Suppressor macrophage (primary cell): ENCODE measurements at places on chromosomes 4 and X.

- peak; percentile 67 for DNase-seq
Observed at GRCh38 chrX:118528071-118528737, 32.6 kb downstream of the DOCK11 start.

DNA sequence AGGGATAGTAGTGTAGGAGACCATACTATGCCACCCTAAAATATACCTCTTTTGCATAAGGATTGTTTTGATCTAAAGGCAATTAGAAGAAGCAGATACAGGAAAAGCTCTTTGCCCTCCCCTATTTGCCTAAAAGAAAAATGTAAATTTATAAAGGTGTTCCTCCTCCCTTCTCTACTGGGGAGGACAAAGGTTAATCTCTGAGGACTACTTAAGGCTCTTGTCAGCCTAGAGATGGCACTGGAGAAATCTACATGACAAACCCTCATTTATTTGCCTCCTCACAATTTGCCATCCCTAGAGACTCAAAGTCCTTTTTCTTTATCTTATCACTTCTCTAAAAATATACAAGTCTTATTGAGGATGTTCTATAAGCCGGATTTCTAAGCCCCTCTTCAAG lies 1021.8 kb downstream of the STPG2 start:
- DNase-seq, result no peak

DNA sequence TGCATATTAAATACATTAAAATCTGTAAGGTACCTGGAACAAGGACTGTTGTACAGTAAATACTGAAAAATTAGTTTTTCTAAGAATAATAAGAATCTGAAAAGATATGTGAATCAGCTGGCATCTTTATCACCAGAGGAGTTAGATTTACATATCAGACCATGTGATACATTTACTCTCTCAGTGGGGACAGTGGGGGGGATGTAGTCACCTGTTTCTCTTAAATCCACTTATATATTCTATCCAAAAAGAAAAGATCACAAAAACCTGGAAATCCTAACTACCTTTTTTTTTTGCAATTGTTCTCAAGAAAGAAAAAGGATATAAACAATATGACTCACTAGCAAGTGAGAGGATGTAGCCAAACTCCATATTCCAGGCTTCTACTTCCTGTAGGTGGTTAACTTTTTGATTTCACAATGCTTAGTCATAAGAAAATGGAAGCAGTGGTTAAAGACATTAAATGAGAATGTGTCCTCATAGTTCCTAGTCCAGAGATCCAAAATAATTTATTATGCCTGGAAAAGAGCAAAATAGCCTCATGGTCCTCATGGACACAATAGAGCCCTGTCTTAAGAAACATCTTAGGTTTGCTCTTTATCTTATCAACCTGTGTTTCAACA lies 22.5 kb upstream of the MYOZ2 start:
- peak; percentile 90 for DNase-seq

DNA sequence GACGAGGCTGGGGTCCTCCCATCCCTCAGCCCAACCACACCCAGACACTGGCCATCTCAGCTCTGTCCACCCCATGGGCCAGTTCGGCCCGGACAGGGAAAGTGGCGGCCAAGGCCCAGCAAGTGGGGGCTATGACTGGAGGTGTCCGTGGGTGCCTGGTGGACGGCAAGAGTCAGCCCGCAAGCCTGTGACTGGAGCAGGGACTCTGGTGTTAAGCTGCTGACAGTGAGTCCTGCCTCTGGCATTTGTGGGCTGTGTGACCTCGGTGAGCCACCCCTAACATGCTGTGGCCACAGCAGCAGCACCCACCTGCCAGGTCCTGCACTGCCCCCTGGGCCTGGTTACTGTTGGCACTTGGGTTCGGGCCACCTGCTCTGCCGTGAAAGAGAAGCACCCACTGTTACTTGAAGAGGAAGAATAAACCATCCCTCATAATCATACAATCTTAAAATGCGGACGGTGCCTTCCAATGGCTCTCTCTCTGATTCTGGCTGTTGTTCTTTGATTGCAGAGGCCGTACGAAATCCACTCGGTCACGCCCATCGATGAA lies 252.0 kb downstream of the EVC2 start:
- DNase-seq, result no peak

DNA sequence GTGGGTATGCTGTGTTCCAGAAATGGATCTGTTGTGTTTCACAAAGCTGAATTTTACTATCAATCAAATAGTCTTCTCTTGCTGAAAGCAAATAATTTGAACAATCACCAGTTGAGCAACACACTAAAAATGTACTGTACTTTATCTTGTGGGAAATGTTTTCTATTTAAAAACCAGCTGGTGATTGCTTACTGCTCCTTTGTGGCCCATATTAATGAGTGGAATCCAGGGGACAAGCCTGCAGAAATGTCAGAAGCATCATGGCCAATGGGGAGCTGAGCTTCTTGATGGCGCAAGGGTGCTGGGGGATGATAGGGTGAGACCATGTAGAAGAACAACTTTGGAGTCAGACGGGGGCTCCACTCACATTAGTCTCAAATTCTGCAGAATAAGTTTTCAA lies 346.2 kb downstream of the ARHGAP10 start:
- no peak for DNase-seq

DNA sequence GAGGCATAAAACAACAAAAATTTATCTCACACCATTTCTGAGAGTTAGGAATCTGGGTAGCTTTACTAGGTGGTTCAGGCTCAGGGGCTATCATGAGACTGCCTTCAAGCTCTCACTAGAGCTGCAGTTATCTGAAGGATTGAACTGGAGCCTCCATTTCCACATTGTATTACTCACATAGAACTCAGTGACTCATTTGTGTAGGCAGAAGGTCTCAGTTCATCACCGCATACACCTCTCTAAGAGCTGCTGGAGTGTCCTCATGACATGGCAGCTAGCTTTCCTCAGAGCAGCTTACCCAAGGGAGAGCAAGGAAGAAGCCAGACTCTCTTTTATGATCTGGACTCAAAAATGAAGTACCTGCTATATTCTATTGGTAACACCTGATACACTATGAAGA lies 389.2 kb downstream of the IQCM start:
- DNase-seq, result no peak

DNA sequence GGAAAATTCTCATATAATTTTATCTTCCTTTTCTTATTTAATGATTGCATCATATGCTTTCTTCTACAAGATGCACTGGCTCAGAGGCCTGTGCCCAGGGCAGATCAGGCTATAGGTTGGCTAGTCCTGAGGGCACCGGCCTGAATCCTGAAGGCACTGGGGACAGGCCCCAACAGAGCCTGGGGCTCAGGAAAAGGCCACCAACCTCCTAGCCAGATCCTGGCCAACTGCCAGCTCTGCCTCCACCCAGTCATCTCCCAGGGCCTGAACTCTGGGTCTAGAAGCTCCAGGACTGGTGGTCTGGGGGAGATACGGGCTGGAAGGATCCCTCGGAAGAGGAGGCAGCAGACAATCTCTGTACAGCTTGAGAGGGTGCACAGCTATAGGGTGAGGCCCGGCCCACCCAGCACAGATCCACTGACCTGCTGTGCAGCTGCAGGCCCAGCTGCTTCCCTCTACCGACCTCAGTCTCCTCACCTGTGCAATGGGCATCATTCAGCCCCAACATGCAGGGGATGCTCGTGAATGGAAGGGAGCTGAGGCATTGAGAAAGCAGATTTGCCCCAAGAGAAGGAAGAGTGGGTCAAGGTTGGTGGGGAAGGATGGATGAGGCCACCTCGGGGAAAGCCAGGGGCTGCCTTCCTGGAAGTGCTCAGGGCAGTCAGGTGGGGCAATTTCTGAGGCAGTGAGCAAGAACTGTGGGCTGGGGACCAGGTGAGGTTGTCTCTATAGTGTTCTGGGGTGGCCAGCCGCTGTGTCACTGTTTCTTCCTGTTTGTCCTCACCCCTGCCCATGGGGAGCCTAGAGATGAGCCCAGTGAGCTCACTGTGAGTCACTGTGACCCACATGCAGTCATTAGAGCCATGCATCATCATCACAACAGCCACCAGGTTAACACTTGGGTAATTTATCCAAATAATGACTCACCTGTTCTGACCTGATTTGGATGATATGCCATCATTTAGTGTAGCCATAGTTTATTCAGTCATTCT lies 22.4 kb upstream of the XAGE2 start:
- no peak for DNase-seq

DNA sequence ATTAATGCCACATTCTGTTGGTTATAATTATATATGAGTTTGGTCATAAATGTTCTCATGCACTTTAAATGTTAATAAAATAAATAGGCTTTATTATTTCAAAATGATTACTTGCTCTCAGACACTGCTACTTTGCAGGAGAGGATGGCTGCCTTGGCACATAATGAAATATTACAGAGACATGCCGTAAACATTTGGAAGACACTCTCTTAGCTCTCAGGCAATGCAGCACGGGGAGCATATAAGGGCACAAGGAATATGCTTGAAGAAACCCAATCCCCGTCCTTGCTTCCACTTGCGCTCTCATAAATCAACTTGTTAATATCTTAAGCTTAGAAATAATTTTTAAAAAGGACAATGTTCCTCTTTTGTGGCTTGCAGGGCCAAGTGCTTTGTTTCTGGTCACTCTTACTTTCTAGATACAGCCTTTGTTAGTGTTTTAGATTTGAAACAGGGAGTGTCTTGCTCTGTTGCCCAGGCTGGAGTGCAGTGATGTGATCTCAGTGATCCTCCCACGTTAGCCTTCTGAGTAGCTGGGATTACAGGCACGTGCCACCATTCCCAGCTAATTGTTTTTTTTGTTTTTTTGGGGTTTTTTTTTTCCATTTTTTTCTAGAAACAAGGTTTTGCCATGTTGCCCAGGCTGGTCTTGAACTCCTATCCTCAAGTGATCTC lies 445.0 kb downstream of the SPRY1 start:
- DNase-seq, result no peak

DNA sequence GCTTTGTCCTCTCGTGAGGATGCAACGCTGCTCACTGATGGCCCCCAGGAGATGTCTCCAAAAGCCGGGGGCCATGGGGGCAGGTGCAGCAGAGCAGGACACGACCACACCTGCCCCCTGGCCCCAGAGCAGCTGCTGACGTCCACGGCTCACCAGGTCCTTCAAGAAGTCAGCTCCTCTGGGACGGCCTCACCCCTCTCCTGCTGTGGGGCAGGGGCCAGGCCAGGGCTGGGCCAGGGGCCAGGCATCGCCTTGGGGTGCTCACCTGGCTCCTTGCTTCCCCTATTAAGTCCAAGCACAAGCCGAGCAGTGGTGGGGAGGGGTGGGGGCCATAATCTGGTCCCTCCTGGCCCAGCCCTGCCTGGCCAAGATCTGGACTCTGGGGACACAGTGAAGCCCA lies 28.6 kb upstream of the MXD4 start:
- DNase-seq, result no peak

DNA sequence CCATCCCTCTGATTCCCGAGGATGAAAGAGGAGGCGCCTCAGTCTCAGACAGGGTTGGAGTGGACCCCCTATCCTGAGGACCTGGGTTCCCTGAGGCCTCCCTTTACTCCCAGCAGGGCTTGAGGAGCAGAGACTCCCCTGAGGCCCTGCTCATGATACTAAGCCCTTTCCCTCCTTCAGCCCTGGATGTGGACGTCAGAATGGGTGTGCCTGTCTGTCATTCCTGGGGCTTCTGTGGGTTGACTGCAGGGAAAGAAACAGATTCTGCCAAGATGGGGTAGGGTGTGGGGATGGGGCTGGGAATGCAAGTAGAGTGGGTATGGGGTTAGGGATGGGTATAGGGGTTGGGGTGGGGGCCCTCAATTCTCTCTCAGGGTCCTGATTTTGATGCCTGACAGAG lies 21.1 kb downstream of the MAGEA10 start:
- no peak for DNase-seq

- DNase-seq, result no peak
Observed at GRCh38 chrX:37509349-37509748, 62.1 kb upstream of the LANCL3 start.

DNA sequence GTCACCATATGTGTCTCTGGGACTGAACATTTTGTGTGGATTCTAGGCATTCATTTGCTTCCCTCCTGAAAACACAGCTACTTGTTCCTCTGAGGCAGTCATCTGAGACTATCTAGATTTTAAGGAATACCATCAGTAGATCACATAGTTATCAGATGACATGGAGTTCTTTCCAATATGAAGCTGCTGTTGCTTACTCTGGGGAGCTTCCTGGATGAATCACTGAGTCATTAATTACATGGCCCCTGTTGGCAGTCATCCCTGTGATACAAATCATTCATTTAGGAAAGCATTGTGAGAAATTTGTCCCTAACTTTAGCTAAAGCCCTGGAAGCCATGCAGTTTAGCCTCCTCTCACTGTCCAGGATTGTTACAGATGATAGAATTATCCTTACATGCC lies 98.2 kb upstream of the ARSJ start:
- no peak for DNase-seq

DNA sequence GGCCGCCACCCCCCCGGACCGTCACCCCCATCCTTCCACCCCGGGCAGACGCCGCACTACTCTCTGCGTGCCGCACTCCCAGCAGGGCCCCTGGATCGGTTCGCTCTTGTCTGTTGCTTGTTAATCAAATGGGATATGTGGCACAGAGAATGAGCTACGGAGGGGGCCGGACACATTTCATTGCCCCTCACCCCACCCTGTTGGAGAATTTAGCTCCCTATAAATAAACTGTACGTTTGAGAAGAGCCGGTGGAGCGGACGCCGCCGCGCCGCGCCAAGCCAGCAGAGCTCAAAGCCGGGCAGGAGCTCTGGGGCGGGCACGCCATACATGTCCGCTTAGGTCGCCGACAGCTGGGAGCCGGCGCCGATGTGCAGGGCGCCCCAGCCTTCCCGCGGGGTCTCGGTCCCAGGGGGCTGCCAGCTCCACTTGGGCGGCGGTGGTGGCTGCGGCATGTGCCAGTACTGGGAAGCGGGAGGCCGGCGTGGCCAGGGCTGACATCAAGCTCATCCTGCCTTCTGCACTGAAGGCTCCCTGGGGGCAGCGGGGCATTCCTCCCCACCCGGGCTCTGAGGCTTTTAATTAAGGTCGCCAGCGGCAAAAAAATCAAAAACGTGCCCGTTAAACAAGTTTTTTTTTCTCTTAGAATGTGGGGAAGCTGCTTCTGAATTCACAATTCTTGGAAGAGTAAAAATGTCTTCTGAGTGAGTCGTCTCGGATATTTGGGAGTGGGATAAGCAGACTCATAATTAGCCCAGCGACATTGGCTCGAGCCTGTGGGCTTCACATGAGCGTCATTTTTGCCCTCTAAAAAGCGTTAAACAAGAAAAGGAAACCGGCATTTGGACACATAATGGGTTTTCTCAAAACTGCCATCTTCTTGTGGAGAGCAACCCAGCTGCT lies 1.1 kb upstream of the PCDH19 start:
- DNase-seq, result no peak

DNA sequence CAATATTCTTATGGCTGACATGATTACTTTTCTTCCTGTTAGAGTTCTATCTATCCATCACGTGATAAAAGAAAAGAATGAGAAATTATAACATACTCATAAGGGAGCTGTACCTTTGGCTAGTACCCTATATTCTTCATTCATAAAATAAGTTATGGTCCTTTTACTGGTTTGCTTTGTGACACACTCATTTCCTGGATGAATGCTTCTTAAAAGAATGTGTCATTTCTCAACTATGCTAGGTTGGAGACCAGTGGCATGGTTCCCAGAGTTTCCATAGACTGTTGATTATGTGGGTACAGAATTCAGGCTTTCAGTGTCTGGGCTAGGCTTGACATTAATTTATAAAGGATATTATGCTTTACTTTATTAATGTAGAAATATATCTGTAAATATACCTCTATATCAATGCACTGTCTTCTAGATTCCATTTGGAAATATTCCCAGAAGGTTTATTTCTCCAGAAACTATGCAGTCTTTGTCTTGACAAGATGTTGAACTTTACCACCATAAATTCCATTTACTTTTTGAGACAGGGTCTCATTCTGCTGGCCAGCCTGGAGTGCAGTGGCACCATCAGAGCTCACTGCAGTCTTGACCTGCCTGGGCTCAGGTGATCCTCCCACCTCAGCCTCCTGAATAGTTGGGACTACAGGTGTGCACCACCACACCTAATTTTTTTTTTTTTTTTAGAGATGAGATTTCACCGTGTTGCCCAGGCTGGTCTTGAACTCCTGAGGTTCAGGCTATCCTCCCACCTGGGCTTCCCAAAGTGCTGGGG lies 23.8 kb downstream of the NUDT6 start:
- no peak for DNase-seq
